ENCODE measurements at places on chromosomes 12 and 14.

DNA sequence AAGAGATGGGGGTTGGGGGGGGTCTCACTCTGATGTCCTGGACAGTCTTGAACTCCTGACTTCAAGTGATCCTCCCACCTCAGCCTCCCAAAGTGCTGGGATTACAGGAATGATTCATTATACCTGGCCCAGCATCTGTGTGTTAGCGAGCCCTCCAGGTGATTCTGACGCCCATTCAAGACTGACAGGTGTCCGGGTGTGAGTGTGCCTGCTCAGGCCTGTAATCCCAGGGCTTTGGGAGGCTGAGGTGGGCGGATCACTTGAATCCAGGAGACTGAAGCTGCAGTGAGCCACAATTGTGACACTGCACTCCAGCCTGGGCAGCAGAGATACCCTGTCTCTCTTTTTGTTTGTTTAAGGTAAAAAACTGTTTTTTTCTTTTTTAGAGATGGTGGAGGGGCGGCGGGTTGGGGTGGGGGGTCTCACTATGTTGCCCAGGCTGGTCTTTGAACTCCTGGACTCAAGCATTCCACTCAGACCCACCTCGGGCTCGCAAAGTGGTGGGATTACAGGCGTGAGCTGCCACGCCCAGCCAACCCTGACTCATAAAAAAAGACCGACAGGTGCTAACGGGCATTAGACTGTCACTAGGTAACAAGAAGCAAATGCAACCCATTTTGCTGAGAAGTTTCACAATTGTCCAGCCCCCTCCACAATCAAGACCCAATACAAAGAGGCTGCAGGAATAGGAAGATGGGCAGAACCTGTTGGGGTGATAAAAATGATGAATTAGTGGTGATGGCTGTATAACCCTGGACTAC lies 4.7 kb downstream of the VSIG10 start:
- DNase-seq, result no peak

- no peak for DNase-seq
Observed at GRCh38 chr12:54390668-54391551, 6.4 kb upstream of the ZNF385A start.

DNA sequence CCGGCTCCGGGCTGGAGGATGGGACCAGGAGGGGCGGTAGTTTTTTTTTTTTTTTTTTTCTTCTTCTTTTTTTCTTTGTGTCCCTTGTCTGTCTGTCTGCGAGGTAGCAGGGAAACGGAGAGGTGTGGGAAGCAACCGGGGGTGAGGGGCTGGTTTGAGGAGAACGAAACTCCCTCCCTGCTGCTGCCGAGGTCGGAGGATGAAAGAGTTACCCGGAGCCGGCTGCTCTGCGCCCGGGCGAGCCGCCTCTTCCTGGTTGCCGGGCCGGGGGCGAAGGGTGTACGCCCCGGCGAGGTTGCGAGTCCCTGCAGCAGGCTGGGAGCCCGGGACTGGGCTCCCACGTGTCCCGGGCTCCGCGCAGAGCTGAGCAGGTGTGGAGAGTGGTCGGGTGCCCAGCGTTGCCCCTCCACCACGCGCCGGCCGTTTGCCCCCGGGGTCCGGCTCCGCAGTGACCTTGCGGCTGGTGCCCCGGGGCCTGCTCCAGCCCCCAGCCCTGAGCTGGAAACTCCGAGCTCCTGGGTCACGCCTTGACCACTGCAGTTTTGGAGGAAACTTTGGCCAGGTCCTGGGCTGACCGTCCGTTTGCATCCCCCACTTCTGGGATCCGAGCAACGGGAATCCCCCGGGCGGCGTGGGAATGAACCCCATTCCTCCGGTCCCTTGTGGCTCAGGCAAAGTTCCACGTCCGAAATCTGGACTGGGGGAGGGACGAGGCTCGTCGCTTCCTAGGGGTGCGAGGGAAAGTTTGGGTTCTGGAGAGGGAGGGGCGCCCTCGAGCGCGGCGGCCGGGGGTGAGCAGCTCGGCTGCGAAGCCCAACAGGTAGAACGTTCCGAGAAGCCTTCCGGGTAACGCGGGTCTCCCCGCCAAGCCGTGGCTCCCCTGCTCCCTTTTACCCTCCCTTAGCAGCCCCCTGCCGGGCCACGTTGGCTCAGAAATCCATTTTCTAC lies 1.3 kb downstream of the CHST11 start:
- DNase-seq, result no peak

GRCh38 chr12:31037931-31038330 lies 35.7 kb upstream of the DDX11 start:
- no peak for DNase-seq

- no peak for DNase-seq
Observed at GRCh38 chr12:4145990-4146859, 127.3 kb upstream of the CCND2 start.

DNA sequence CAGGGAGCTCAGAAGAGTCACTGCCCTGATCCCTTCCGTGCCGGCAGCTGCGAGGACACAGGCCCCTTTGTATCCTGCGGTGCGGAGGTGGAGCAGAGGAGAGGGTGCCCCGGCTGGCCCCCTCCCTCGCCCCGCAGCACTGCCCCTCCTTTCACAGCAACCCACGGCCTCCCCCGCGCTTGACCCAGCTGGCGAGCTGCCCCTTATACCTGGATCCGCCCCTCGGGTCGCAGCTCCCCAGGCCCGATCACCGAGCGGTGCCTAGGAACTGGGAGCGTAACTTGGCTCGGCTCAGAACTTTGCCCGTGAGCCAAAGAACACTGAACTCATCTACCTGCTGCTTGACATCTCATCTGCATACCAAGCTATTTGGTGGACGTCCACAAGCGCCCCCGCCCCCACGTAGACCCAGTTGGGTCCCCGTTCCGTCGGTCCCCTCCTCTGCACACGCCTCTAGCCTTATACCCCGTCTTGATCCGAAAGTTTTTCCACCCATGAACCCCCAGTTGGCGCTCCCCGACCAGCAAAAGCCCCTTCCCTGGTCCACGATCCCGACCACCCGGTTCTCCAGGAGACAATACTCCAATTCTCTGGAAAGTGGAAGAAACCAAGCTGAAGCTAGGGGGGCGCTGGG lies 697 bp upstream of the DNAJC14 start:
- no peak for DNase-seq

DNA sequence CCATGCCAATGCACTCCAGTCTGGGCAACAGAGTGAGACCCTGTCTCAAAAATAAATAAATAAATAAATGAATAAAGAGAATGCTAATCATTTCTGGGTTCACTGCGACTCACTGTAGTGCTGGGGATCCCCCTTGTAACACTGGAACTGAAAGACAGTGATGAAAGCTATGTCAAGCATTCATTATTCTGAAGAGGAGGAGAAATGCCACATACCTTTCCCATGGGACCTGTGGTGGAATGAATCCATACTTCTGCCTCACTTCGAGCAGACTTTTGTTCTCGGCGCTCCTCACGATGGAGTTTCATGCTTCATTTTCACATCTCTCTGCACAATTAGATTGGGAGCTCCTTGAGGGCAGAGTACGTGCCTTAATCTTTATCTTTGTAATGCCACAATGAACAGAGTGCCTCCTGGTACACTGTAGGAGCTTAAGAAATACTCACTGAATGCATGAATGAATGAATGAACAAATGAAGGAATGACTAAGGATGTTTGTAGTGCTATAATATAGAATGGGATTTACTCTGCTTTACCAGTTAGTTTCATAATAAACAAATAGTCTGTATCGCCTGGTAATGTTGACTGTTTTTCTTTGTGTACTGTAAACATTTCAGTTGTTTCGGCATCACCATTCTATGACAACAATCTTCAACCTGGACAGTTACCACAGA lies 45.8 kb downstream of the DRAM1 start:
- DNase-seq, result no peak

Data from glomerular endothelial cell (primary cell).